HFF-Myc (cell line): ENCODE measurements at places on chromosomes 16 and 17.

- no peak for DNase-seq
Observed at GRCh38 chr16:54582631-54583250, 296.2 kb upstream of the IRX3 start.

GRCh38 chr17:8532021-8532420 is 96.3 kb downstream of the NDEL1 start:
- no peak for DNase-seq

DNA sequence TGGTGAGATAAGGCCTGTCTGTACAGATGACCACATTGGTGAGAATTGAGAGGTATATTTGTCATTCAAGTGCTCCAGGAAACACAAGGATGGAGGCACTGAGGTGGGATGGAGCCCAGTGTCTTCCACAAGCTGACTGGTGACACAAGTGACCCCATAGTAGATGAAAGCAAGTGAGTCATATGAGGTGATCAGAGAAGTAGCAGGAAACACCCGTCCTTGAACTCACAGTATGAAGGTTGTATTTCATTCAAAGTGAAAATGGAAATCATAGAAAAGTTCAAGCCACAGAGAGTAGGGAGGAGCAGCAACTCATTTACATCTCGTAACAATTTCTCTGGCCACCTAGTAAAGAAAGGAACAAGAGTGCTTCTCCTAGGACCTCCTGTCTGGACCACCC is 609.8 kb downstream of the HS3ST4 start:
- no peak for DNase-seq

GRCh38 chr16:68800257-68800875 is 43.0 kb upstream of the TANGO6 start:
- DNase-seq: peak; percentile 69

DNA sequence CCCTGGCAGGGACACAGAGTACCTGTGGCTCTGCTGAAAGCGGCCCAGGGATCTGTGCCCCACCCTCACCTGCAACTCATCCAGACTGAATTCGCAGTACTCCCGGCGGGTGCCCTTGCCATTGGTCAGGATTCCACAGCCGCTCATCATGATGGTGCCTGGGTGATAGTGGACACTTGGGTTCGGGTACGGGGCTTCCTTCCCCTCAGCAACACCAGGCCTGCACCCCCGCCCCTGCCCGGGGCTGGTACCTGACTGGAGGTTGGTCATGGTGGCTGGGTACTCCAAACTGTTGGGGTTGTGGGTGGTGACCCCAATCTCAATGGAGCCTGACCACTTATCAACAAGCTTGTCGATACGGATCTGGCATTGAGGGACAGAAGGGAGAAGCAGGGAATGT is 2.9 kb downstream of the NEURL4 start:
- no peak for DNase-seq

DNA sequence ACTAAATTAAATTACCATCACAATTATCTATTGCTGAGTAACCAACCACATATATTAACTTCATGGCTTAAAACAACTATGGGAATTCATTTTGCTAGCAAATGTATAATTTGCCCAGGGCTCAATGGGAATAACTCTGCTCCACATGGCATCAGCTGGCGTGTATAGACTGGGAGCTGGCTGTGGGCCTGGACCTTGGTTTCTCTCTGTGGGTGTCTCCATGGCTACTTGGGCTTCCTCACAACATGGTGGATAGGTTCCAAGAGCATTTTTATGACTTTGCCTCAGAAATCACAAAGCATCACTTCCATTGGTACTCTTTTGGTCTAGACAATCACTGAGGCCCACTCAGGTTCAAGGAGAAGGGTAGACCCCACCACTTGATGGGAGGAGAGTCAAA is 144.9 kb downstream of the SOCS1 start:
- DNase-seq: no peak

- DNase-seq: no peak
Observed at GRCh38 chr17:74089869-74090464, 113.5 kb upstream of the RPL38 start.

GRCh38 chr17:80839970-80840369 is 151.7 kb upstream of the CHMP6 start:
- no peak for DNase-seq

DNA sequence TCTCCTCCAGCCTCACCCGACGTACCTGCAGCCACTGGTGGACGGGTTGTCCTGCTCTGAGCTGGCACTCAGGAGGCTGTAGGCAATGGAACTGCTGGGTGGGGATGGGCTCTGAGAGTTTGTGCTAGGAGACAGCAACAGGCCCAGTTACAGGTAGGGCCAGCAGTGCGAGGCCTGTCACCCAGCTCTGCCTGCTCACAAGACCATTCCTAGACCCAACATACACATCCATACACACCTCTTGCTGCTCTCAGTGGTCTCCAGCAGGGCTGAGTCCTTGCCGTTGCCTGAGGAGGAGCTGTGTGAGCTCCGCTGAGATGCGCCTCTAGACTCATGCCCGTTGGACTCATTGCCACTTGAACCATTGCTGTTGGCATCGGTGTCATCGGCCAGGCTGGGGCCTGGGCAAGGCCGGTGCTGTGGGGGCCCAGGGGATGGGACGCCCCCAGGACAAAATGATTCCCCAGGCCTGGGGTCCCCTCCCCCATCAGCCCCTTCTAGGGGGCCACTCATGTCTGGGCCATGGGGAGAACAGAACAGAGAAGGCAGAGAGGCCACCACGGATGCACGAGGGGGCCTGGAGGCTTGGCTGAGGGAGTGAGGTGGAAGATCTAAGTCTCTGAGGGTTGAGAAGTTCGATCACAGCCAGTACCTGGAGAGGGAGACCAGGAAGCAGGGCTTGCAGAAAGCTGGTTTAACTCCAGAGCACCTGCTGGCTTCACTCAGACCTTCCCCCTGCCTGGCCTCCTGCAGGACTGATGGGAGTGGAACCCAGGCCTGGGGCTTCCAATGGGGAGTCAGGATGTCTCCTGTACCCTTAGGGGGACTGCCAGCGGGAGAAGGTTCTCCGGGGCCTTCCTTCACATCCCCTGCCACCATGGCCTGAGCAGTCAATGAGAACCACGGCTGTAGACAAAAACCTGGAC is 1.7 kb downstream of the PER1 start:
- no peak for DNase-seq

- no peak for DNase-seq
Observed at GRCh38 chr17:50148226-50149090, 2.0 kb downstream of the PPP1R9B start.

- no peak for DNase-seq
Observed at GRCh38 chr16:305916-306626, 23.1 kb downstream of the PDIA2 start.

- no peak for DNase-seq
Observed at GRCh38 chr16:89646906-89647305, 10.6 kb downstream of the CHMP1A start.

DNA sequence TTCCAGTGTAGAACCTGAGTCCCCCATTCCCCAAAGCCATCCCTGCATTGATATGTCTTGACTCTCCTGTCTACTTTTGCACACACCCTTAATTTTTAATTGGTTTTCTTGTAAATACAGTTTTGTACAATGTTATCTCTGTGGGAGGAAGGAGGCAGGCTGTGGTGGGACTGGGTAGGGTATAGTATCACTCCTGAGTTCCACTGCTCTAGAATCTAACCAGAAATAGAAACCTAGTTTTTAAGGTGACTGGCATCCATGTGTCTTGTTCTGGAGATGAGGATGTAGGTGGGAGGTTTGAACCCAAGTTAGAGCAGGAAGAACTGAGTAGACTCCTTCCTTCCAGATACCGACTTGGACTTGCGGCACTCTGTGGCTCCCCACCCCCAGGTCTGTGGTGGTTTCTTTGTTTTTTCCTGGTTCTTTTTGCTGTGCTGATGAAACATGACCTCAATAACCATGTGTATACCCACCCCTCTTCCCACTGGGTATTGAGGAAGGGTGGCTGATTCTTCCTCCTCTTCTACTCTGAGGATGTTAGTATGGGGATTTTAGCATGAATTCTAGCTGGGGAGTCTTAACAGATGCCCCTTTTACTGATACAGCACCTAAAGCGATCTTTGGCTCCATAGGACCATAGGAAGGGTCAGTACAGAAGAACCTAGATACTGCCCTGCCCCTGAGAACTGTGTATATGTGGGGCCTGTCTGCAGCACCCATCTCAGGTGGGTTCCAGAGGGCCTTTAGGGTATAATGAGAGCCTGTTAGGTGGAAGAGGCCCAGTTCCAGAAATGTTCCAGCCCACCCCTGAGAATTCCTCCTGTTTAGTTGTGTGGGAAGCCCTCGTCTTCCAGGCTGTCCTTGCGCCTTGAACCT is 48.7 kb downstream of the SF3B3 start:
- no peak for DNase-seq

GRCh38 chr16:14364386-14365199 is 265.5 kb downstream of the PARN start:
- no peak for DNase-seq

GRCh38 chr17:75142236-75142971 is 10.9 kb upstream of the NT5C start:
- DNase-seq: no peak

GRCh38 chr16:55569025-55569424 is 2.5 kb downstream of the CAPNS2 start:
- no peak for DNase-seq

GRCh38 chr16:4529085-4530060 is 9.2 kb downstream of the CDIP1 start:
- DNase-seq: no peak

- DNase-seq: no peak
Observed at GRCh38 chr16:49723310-49723709, 132.6 kb downstream of the ZNF423 start.

DNA sequence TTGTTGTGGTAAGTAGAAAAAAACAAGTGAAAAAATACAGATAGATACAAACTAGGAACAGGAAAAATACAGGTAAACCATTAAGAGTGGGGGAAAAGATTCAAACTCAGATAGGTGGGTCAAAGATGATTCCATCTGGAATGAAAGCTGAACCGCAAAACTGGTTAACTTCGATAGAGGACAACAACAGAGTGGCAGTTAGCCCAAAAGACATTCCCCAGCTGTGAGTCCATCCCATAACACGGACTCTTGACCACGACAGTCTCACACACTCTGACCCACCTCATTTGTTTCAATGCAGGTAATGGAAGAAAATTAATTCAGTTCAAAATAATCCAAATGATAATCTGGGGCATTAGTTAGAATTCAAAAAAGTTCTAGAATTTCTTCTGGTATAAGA is 13.5 kb downstream of the ELAC2 start:
- no peak for DNase-seq

DNA sequence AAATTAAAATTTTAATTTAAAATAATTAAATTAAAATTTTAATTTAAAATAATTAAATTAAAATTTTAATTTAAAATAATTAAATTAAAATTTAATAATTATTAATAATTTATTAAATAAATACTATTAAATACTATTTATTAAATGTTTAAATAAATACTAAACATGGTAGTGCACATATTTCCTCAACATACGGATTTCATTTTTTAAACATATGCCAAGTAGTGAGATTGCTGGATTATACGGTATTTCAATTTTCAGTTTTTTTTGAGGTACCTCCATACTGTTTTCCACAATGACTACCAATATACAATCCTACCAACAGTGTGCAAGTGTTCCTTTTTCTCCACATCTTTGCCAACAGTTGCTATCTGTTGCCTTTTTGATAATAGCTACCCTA is 852.9 kb upstream of the CDH8 start:
- no peak for DNase-seq

DNA sequence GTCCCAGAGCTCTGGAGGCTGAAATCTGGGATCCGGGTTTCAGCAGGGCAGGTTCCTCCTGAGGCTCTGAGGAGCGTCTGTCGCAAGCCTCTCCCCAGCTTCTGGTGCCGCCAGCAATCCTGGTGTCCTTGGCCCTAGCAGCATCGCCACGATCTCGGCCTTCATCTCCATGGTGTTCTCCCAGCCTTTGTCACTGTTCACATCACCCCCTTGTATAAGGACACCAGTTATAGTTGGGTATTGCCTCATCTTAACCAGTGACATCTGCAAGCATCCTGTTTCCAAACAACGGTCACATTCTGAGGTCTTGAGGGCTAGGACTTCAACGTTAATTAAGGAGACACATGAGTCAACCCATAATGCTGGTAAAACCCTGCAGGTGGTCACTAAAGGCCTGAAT is 2.8 kb upstream of the PPP1R27 start:
- DNase-seq: peak; percentile 48

DNA sequence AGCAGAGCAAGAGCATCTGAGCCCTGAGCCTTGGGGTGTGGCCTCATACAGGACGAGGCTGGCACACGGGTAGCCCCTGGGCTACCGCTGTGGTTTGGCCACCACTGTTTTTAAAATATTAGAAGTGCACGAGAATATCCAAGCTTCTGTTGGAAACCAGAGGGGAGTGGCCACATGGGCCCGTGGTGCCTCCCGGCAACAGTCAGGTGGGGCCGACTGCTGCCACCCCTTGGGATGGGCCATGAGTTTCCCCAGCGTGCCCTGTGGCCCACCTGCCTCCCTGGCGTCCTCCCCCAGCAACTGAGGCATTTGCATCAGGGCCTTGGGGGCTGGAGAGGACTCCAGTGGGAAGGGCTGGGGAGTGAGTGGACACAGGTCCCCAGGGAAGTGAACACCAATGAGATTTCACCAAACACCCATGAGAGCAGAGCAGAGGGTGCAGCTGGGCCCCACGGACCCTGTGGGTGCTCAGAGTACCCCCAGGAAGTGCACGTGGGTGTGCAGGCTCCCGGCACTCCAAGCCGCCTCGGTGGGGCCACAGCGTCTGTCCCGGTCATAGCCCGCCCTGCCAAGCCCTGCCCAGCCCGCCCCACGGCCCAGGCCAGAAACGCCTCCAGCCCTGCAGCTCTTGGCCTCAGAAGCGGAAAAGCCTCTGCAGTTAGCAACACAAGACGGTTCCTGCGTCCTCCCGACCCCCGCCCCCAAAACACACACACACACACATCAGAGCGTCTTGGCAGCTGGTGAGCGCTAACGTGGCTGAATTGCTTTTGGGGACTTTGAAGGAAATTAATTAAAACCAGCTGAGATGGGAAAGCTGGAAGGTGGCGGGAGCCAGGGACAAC is 22.7 kb downstream of the ZNF469 start:
- peak; percentile 41 for DNase-seq

DNA sequence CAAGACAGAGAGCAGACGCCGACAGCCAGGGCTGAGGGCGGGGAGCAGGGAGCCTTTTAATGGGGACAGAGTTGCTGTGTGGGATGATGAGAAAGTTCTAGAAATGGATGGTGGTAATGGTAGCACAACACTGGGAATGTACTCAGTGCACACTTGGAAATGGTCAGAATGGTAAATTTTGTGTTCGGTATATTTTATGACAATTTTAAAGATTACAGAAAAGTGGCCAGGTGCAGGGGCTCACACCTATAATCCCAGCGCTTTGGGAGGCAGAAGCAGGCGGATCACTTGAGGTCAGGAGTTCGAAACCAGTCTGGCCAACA is 243.2 kb upstream of the CIBAR2 start:
- no peak for DNase-seq

GRCh38 chr16:57518520-57518919 is 17.9 kb downstream of the CCDC102A start:
- no peak for DNase-seq
